Hippocampal formation (tissue), 2 donors: ENCODE measurements at places on chromosomes 1 and 21.

GRCh38 chr1:2802421-2802961 lies 998 bp upstream of the TTC34 start:
- DNase-seq: no peak

DNA sequence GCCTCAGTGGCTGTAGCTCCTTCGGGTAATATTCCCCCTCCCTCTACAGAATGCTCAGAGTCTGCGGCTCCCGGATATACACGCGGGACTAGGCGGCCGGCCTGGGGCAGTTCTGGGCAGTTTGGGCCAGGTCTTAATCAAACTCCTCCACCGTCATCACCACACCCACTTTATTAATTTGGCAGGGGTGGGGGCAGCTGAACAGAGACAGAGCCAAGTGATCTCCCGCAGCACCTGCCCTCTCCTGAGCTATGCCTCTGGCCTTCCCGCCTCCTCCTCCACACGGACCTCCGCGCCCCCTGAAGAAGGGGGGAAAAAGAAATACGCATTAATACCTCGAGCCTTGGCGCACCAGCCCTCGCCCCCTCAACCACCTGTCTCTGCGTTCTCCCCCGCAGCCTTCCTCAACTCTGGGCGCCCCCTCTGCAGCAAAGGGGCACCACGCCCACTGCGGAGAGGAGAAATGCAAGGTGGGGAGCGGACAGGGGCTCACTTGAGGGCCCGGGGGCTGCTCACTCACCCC lies 42.6 kb downstream of the CD34 start:
- DNase-seq: no peak

GRCh38 chr1:159921251-159921650 lies 4.1 kb downstream of the TAGLN2 start:
- no peak for DNase-seq

- DNase-seq: no peak
Measured at GRCh38 chr21:27721675-27722074, 754.8 kb upstream of the ADAMTS5 start.

DNA sequence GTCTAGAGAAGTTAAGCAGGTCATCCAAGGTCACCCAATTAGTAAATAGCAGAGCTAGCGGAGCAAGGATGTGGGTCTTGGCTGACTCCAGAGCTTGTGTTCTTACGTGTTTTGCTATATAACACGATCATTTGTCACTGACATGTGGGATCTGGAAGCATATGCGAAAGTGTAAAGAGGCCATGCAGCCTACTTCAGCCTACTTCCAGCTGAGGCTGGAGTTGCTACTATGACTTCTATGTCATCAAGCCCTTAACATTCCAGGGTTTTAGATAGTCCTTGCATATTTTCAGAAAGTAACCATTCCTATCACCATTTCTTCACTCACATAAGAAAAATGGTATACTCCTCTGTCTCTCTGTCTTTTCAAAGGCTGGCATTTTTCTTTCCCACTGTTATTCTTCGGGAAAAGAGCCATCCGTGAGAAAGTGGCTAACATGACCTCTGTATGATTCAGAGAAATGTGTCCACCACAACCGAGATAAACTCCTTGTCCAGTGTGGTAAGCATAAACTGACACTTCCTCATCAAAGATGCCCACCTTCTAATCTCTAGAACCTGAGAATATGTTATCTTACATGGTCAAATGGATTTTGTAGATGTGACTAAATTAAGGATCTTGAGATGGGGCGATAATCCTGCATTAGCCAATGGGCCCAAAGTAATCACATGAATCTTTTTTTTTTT lies 24.0 kb upstream of the ABL2 start:
- no peak for DNase-seq

GRCh38 chr1:40394491-40395172 lies 21.1 kb downstream of the SMAP2 start:
- no peak for DNase-seq

- DNase-seq: no peak
Measured at GRCh38 chr1:222014001-222014400, 272.1 kb upstream of the DUSP10 start.

GRCh38 chr1:244435562-244436205 lies 16.0 kb downstream of the ADSS2 start:
- DNase-seq: no peak

DNA sequence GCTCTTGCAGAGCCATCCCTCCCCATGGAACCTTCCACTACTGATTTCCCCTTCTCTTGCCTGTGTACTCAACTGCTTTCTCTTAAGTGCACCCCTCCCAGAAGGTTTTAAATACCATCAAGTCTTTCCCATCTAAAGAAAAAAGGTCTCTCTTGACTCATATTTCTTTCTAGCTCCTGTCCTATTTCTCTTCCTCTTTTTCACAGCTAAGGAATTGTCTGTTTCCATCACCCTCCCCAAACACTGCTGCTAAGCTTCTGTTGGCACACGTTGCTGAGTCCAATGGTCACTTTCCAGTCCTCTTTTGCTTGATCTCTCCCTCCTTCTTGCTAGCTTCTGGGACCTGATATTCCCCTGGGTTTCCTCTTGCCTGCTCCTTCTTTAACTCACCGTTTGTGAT lies 13.3 kb upstream of the GNL2 start:
- DNase-seq: no peak

DNA sequence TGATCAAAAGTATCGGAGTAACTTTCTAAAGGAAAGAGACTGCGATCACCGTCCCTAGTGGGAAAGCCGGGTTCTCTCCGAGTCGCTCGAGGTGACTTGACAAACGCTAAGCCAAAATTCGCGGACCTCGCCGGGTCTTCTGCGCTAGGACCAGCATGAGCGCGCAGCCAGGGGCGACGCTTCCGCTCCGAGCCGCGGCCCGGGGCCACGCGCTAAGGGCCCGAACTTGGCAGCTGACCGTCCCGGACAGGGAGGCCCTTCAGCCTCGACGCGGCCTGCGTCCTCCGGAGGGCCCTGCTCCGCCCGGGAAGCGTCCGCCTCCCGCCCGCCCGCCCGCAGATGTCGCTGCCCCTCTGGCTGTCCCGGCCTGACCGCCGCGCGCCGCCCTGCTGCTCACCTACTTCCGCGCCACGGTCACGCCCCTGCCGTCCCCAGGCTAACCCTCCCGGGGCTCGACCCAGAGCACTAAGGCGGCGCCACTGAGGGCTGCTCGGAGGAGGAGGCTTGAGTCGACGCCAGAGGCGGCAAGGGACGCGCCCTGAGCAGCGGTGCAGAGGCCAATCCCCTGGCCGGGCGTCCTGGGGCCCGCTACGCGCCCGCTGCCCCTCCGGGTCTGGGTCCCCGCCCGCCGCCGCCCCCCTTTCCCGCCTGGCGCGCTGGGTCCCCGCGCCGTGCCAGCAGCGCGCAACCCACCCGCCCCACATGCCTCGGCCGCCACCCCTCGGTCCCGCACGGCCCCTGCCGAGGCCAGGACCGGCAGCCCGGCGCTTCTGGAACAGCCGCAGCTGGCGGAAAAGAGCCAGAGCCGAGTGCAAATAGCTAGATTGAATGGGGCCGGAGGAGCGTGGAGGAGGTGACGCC lies 896 bp upstream of the DUSP10 start:
- DNase-seq: peak; percentile 79

- no peak for DNase-seq
Measured at GRCh38 chr1:203098914-203099520, 13.2 kb upstream of the MYOG start.

DNA sequence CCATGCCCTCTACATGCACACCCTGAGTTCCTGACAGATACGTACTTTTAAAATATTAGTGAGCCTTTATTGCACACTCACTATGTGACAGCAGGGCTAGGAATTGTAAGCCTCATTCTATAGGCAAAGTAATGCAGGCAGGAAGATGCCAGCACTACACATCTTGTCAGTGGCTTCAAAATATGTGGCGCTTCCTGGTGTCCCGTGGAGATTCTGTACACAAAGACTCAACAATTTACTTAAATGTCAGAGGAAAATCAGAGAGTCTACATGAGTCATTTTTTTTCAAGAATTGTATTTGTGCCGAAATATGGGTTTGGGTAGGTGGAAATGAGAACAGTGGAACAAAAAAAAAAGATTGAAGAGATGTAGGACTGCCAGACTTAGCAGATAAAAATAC lies 27.6 kb downstream of the RNASEL start:
- no peak for DNase-seq

DNA sequence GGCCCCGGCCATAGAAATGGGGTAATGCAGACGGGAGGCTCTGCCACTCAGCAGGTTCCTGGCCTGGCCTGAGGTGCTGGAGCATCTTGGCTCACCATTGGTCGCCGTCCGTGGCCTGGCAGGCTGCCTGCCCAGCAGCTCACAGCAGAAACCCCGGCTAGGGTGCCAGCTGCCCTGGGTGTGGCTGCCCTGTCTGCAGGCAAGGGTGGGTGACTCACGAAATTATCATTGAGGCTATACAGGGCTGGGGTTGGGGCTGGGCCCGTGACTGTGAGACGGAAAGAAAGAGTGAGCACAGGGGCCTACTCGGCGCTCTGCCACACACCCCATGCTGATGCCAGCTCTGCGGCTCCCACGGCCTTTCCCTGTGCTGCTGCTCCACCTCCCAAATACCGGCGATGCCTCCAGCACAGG lies 8.0 kb upstream of the PKP1 start:
- no peak for DNase-seq

- no peak for DNase-seq
Measured at GRCh38 chr1:93447481-93448291, at the start of gene FNBP1L. Gene FNBP1L (plus strand): TSS chr1:93448118. CDS start chr1:93448282, 164 bp downstream.

DNA sequence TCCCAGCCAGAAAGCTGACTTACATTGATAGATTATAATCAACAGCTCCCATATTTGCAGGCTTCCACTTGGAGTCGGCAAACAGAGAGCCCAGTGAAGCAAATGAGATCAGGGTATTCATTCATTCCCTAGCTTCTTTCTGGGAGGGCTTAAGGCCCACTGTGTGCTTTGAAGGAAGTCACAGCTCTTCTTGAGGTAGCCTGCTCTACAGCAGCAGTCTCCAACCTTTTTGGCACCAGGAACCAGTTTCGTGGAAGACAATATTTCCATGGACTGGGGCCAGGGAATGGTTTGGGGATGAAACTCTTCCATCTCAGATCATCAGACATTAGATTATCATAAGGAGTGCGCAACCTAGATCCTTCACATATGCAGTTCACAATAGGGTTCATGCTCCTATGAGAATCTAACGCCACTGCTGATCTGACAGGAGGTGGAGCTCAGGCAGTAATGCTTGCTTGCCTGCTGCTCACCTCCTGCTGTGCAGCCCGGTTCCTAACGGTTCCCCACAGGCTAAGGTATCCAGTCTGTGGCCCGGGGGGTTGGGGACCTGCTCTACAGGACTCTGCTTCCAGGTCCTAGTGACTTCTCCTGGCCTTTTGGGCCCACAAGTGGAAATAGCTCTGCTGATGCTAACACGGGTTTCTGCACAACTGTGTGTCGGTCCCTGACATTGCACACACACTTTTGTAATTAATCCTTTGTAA lies 13.7 kb upstream of the ADAM30 start:
- DNase-seq: no peak
